ENCODE measurements at places on chromosomes 3 and 15.

DNA sequence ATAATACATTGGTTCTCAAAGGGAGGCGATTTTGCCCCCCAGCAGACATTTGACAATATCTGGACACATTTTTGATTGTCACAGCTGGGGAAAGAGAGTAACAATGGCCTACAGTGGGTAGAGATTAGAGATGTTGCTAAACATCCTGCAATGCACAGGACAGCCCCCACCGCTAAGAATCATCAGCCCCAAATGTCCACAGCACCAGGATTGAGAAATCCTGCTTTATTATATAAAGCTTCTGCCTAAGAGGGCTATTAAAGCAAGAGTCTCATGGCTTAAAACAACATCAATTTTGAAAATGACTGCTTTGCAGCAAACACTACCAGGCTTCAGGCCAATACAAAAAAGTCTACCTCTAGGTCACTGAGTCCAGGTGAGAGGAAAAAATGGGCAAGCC, 68.2 kb downstream of the NTRK3 start:
- DNase-seq = no peak

GRCh38 chr15:54917312-54917711, 279.4 kb downstream of the RSL24D1 start:
- DNase-seq = no peak

DNA sequence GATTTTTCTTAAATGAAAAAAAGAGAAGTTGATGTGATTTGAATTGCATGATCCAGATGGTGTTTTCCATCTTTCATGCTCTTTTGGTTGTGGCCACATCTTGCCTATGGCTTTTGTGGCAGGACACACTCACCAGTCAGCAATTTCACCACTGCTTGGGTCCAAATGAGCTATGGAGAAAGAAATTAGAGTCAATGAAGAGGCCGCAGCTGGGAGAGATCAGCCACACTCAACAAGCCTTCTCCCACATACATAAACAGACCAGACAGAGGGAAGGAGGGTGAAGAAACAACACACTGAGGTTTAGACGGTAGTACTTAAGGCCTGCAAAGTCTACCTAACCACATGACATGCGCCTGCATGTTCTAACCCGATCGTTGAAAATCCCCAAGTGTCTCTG, 110.7 kb upstream of the CDIN1 start:
- no peak for DNase-seq

- no peak for DNase-seq
Measured at GRCh38 chr3:134363381-134363755, 10.9 kb downstream of the AMOTL2 start.

DNA sequence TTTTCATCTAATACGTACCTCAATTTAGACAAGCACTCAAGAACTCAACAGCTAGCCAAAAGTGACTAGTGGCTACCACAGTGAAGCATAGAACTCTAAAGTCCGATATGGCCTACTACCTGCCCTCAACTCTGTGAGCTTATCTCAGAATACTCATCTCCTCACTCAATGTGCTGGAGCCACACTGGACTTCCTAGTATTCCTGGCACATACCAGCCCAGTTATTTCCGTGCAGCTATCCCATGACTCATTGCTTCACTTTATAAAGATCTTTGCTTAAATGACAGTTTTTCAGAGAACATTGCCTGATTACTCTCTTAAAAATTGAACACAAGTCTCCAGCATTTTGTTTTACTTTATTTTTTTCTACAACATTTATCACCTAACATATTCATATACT, 524.7 kb downstream of the PYDC2 start:
- DNase-seq = no peak

DNA sequence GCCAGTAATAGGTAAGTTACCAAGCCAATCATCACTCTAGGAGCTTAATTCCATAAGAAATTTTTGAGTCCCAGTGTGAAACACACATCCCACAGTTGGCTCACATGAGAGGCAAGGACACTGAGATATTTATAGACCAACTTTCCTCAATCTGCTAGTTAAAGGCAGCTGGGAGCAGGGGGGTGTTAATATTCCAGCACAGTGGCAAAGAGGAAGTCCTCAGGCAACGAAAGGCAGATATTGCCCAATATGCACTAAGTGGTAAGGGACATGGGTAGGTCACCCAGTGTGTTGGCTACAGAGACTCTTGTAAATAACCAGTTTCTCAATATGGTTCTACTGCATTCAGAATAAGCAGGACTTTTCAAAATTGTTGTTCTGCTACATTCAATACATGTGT, 61.0 kb downstream of the TOP2B start:
- DNase-seq = no peak

DNA sequence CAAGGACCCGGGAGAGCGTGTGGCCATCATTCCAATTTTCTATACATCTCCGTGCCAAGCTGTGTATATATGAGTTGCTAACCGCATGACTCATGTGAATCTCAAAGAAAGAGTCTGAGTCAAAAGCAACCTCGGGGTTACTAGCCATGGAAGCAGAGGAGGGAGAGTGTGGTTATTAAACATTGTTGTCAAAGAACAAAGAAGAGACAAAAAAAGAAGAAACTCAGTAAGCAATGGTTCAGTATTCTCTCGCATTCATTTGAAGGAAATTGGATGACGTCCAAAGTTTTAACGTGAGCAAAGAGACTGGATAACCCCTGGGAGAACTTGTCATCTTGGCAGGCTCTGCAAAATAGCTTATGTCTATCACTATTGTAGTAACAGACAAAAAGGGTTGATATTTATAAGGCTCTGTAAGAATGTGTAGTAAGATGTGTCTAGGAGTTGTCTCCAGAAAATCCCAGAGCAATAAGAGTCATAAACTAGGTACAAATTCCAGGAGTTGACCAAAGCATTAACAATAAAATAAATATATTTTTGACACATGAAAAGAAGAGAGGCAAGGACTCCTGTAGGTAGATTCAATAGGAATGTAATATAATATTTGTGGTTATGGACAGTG, 52.8 kb upstream of the GRM7 start:
- no peak for DNase-seq

DNA sequence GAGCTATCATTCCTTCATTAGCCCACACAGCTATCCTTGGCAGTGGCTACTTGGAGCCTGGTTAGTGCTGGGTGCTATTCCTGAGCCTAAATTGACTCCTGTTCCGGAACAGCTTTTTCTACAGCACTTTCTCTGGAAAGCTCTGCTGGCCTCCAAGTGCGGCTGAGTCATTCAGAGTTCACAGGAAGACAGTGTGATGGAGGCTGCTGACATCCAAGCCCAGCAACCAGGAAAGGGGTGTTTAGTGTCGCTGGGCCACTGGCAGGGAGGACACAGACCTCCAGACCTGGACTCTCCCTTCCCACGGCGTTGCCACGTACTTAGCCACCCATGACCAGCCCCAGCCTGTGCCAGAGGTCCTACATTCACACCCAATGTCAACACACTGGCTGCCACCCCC, 28.7 kb downstream of the CACNA2D2 start:
- no peak for DNase-seq

GRCh38 chr3:112984485-112984884, 6.3 kb upstream of the GTPBP8 start:
- DNase-seq = no peak

- DNase-seq = no peak
Measured at GRCh38 chr3:169390741-169391305, 272.7 kb downstream of the MECOM start.

DNA sequence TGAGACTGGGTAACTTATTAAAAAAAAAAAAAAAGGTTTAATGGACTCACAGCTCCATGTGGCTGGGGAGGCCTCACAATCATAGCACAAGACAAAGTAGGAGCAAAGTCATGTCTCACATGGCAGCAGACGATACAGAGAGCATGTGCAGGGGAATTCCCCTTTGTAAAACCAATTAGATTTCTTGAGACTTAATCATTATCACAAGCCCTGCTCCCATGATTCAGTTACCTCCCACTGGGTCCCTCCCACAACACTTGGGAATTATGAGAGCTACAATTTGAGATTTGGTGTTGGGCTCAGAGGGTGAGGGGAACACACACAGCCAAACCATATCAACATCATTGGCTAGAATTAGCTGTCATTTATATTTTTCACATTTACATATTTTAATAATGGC, 221.0 kb downstream of the RSRC1 start:
- DNase-seq = no peak

DNA sequence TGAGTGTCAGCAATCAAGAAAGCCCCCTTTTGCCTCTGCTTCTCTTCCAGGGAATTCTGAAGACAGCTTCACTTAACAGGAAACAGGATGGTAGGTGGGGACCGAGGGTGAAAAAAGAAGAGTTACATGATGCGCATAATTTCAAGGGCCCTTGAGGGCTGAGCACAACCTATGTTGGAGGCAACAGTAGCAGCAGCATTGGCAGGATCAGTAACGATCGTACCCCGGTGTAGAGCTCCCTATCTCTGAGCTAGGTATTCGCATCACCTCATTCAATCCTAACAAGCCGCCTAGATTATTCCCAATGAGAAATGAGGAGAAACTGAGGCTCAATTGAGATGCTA, 432 bp upstream of the RAD54L2 start:
- DNase-seq = no peak

GRCh38 chr3:40780291-40780924, 255.6 kb downstream of the ZNF621 start:
- no peak for DNase-seq

DNA sequence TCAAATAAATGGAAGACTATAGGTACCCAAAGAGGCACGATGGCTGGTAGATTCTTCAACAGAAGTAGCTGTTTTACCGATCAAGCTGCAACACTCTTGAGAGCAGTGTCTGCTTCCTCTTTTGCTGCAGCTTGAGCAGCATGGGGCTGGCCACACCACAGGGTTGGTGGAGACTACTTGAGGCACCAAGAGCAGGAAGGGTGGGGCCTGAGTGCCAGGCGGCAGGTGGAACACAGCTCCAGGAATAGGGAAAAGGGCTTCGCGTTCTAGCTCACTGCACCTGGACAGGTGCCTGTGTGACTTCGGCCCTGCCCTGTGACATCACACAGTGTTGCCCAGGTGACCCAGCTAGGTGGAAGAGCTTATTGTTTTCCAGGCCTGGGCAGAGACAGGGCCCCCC, at the start of gene CCDC33:
CCDC33 (plus strand) TSS at position 365 of the 400 bp plus-strand sequence. CDS start 394 bp downstream, outside the sequence.
- no peak for DNase-seq

DNA sequence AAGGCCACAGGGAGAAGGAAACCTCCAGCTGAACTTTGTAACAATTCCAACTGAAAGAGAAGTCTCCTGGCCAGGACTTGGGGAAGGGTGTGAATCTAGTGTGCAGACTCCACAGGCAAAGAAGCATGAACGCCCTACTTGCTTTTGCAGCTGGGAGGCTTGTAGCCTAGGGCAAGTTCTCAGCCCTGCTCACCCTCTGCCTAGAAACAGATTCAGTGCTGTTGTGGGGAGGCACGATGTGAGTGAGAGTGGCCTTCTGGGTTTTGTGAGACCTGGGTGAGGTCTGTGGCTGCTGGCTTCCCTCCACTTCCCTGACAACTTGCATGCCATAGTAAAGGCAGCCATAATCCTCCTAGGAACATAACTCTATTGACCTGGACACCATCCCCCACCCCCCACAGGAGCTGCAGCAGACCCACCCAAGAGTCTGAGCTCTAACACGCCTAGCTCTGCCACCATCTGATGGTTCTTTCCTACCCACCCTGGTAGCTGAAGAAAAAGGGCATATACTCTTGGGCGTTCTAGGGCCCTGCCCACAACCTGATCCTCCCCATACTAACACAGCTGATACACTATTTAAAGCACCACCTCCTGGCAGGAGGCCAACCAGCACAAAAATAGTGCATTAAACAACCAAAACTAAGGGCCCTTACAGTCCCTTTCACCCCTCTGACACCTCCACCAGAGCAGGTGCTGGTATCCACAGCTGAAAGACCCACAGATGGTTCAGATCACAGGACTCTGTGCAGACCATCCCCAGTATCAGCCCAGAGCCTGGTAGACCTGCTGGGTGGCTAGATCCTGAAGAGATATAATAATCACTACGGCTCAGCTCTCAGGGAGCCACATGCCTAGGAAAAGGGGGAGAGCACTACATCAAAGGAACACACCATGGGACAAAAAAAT, 426.5 kb downstream of the IGSF11 start:
- DNase-seq = no peak

GRCh38 chr3:169091196-169091823, 572.2 kb downstream of the MECOM start:
- no peak for DNase-seq

DNA sequence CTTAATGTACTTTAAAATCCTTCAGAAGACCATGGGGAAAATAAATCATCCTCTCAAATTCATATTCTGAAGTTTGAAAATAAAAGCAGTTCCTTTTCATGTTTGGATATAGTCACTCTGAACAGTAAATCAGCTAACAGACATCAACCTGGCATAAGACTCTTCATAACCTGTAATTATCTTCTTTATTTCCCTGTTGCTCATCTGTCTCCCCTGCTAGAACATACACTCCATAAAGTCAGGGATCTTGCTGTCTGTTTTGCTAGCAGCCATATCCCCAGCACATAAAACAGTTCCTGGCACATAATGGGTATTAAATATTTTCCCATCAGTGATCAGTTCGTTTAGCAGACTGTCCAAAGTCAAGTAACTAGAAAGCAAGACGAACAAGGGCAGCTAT, 11.2 kb downstream of the VGLL4 start:
- DNase-seq = no peak

DNA sequence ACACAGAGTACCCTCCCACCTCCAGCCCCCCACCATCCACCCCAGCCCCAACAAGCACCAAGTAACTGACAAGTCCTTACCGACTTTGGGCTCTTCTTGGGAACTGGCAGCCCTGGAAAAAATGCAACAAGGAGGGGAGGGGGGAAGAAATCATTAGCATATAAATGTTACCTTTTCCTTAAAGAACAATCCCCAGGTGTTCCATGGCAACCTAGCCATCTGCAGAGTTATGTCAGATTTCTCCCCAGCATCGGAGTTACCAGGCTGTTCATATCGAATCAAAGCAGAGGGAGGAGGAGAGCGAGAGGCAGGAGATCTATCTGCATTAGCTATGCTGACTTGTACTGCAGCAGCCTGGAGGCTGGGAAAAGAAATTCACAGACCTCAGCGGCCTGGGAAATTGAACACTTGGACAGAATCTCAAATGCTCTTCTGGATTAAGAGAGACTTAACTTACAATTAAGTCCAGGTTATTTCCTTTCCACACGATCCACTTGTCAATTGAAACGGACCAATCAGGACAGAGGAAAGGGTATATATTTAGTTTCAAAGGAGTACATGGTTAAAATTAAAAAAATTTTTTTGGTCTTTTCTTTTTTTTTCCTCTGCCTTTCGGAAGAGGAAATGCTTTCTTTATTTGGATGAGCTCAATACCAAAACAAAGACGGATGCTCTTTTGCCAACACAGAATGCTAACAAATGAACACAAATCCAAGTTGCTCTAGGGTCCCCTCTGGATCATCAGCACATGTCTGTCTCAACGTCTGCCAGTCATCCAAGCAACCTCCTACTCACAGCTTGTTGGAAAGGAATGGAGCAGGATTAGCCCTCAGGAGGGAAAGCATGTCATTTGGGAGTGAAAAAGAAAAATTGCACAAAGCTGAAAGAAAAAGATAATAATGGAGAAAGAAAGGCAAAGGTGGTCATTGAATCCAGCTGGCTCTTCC, 637.1 kb downstream of the MAGI1 start:
- DNase-seq = no peak

GRCh38 chr3:50381383-50381782, 22.1 kb upstream of the TMEM115 start:
- no peak for DNase-seq

DNA sequence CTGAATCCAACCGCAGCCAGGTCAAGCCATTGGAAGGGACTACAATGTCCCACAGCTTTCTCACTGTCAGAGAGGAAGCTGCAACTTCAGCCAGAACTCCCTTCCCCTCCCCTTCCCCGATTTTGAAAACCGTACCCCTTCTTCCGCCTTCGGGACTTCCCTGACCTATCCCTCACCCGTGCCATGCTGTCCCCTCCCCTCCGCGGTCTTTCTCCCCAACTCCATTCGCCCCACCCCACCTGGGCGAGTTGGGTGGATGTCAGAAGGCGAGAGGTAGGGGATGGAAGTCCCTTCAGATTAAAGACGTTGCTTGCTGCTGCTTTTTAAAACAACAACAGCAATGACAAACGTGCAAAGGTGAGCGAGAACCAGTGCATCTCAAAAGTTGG, 723 bp downstream of the CPNE4 start:
- no peak for DNase-seq
